ENCODE measurements at places on chromosomes 16 and 17. TPM values are rescaled to one million over a fixed set of nuclear protein-coding genes. Genes with fewer than 3 reads are reported as not detected.

The LRRC75A gene
- 4.6 TPM for total RNA-seq

The SDK2 gene
- total RNA-seq: 19.2 TPM

The NPIPB8 gene
- 0.70 TPM for total RNA-seq

The PIRT gene
- not detected for total RNA-seq

The B9D1 gene
- total RNA-seq: 32.5 TPM

The CLEC10A gene
- total RNA-seq: 4.8 TPM

Data from metanephros (tissue), 2 donors.